ENCODE measurements at places on chromosomes 2 and 18.

DNA sequence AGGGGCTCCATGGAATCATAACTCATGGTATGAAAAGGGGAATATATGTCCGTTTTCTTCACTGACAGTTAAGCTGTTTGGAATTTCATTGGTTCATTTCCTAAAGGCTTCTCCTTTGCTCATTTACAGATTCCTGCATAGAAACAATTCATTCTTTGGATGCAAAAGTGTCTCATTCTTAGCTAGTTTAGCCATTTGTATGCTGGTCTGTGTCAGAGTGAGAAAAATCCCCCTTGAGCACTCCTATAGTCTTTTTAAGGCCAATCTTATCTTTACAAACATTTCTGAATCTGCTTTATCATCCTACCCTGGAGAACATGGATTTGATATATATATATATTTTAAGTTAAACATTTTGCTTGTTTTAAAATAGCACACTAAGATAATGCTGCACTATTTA lies 1260.9 kb upstream of the NRXN1 start:
- DNase-seq, result no peak

GRCh38 chr2:88606371-88607030 lies 20.8 kb downstream of the EIF2AK3 start:
- no peak for DNase-seq

DNA sequence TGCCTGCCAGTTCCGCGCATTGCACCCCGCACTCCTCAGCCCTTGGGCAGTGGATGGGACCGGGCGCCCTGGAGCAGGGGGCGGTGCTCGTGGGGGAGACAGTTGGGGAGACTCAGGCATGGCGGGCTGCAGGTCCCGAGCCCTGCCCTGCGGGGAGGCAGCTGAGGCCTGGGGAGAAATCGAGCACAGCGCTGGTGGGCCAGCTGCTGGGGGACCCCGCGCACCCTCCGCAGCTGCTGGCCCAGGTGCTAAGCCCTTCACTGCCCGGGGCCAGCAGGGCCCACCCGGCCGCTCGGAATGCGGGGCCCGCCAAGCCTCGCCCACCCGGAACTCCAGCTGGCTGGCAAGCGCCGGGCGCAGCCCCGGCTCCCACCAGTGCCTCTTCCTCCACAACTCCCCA lies 488.8 kb upstream of the CHST9 start:
- DNase-seq, result no peak

DNA sequence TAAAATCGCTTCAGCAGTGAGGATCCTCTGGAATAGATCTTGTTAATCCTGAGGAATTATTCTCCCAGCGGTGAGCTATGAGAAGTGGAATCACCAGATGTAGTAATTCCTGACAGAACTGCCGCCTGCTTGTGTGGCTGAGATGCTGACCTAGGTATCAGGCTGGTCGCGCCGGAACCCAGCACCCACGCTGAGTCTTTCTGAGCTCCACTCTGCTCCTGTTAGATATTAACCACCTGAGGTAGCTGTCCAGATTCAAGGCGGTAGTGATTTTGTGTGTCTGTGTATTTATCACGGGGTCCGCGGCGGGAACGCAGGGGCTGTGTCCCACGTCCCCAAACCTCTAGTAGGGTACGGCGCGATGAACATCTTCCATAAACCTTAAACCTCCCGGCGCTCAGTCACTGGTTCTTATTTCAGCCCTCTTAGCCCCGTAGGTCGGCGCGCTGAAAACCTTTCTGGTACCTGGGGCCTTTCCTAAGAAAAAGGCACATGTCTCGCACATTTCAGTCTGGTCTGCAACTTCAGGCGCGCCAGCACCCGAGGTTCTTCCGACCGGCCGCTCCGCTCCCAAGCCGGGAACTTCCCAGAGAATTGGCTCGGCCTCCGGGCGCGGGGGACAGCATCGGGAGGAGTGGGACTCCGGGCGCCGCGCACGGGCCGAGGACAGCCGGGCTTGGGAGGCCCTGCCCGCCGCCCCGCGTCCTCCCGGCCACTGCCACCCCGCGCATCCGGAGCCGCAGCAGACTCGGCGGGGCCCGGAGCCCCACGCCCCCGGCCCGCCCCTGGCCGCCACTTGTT lies 542 bp upstream of the CNNM3 start:
- DNase-seq, result no peak

DNA sequence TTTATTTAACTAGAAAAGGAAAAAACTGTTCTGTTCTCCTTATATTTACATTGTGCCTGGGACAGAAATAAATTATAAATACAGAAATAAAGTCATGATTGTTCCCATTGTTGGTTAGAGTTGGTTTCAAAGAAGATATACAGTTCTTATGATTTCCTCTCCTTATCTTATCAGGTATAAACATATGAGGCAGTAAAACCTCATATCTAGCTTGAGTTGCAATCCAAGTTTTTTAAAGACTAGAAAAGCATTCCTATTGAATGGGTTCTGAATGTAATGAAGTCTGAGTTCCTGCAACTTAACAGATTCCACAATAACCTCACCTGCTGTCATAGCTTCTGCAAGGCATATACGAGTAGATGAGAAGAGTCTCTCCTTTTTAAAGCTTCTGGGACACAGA lies 114.7 kb upstream of the CAVIN2 start:
- no peak for DNase-seq

DNA sequence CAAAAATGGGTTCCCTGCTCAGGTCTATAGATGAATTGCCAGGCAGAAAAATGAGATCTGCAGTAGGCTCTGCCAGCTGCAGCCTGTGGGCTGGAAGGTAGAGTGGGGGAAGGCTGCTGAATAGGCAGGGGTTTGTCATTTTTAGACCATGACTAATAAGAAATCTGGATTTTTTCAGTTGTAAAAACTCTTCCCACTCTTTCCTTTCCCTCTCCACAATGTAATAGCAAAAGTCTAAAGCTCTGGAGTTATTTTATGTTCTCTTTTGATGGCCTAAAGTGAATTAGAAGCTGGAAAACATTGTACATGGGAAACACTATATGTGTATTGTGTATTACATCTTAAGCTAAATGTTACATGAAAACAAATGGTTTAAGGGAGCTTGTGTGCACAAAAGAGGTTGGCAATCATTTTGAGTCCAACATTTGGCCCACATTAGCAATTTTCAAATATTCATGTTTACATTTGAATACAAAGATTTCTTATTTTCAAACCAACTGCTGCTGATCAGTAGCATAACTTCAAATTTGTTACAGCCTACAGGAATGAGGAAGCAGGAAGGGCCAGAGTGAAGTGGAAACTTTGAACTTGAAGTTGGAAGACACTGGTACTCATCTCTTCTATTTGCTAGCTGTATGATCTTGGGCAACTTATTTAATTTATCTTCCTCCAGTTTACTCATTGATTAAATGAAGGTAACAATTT lies 407.1 kb downstream of the SLC4A3 start:
- DNase-seq, result no peak

- no peak for DNase-seq
Measured at GRCh38 chr18:10258836-10259474, 195.5 kb upstream of the APCDD1 start.

DNA sequence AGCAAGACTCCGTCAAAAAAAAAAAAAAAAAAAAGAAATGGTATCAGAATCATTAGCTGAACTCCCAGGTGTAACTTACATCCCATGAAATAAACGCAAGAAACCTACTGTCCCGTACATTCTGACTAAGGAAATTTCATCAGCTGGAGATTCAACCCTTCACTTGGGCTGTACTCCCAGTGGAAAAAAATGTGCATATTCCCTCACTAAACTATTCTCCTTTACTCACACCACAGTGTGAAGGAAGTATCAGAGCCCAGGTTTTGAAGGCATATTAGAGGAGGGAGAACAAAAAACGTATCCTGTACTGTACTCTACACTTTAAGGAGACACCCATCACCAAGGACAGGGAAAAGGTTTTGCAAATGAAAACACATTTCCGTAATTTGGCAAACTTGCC lies 64.3 kb downstream of the DNER start:
- DNase-seq, result no peak

DNA sequence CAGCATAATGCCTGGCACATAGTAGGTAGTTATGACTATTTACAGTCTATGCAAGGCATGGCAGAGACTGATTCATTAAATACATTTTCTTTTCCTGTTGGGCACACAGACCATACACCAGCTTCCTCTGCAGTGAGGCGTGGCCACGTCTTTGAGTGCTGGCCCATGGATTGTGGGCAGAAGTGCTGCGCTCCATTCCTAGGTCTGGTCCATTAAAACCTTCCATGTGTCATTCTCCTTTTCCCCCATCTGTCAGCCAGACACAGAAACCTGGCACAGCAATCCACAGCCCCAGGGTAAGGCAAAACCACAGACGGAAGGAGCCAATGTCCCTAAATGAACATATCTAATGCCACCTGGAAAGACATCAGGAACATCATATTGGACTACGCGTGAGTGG lies 141.9 kb downstream of the TTC32 start:
- no peak for DNase-seq

DNA sequence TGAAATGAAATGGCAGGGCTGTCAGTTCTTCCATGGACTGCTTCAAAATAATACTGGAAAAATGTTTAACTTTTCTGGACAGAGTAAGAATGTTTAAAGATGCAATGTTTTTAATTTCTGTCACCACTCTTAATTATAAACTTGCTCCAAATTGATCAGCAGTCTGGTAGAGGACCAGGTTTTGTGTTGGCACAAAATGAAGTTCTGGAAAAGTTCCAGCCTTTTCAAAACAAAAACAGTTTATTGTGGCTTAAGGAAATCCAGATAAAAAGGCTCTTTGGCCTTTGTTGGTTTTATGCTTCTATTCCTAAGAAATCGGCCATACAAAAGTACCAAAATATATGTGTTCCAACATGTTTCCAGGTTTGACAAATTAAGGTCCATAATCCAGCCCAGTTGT lies 48.8 kb downstream of the PTRHD1 start:
- DNase-seq, result no peak

GRCh38 chr2:215728504-215729065 lies 284.8 kb downstream of the MREG start:
- DNase-seq, result no peak

DNA sequence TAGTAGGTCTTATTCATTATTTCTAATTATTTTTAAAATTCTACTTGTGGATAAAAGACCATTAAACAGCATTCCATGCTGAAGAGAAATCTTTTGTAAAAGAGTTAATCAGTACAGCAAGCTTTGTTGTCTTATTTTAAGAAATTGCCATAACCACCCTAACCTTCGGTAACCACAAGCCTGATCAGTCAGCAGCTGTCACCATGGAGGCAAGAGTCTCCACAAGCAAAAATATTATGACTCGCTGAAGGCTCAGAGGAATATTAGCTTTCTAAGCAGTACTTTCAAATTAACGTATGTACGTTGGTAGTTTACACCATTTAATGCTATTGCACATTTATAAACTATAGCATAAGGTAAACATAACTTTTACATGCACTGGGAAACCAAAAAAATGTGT lies 650.5 kb upstream of the LINC00305 start:
- no peak for DNase-seq

DNA sequence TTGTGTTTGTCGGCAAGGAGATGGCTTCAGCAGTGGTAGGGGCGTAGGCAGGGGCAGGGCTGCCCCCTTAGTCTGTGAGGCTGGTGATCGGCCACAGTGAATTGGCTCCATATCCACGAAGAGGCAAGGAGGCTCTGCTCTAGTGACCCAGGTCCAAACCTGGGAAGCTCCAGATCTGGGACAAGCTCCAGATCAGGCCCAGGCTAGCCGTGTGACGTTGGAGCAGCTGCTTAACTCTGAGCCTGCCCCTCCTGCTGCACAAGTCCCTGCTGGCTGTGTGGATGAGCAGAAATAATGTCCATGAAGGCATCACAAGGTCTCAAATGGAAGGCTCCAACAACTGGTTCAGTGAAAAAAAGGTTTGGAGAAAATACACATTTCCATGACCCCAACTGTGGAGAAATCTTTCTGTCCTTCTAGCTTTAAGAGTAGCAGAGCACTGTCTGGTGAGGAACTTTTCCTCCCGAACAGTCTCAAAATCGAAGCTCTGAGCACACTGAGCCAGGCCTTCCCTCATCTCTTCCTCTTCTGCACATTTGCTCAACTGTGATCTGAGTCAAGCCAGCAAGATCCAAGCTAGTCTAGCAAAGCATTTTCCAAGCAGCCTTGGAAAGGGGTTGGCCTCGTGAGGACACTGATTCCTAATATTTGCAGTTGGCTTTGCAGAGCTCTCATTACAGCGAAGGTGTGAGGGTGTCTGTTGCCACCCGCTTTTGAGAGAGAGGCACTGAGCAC lies 67.0 kb upstream of the TCF7L1 start:
- DNase-seq, result no peak

DNA sequence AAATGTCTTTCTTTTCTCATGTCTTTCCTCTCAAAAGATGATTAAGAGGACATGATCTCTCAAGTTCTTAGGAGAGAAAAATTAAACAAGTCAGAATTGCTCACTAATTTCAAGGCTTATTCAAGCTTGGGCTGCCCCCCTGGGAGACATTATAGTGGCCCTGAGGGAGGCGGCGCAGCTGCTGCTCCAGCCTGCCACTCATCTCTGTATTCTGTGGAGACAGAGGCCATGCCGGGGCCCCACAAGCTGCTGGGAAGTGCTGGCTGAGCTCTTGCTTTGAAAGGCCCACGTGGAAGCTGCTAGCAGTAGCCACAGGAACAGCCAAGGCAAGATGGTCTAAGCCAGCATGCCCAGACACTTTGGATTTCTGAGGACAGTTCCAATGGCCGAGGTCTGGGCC lies 267.4 kb downstream of the LNPK start:
- DNase-seq, result no peak

DNA sequence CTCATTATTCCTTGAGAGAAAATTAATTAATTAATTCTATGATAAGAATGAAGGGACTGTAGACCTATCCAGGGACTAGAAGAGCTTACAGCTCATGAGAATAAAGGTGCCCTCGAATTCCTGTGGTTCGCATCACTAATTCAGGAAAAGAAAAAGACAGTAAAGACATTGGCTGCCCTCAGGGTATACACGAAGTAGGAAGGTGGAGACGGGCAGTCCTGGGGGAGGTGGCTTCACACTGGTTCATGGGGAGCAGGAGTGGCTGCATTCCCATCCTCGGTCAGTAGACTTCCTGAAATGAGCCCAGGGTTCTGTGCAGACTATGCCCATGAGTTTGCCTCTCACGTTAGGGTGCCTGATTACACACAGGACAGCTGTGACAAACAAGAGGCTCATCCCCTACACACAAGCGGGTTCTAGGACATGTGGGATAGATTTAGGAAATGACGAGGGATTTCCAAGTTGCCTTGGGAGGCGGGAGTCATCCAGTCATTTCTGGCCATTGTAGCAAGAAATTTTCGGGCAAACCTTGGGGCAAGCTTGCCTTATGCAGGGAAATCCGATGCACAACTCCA lies 282.2 kb downstream of the CYP26B1 start:
- DNase-seq, result no peak

- DNase-seq, result no peak
Measured at GRCh38 chr2:128646691-128647090, 328.0 kb upstream of the HS6ST1 start.

- no peak for DNase-seq
Measured at GRCh38 chr2:85583667-85584353, 421 bp upstream of the VAMP5 start.

DNA sequence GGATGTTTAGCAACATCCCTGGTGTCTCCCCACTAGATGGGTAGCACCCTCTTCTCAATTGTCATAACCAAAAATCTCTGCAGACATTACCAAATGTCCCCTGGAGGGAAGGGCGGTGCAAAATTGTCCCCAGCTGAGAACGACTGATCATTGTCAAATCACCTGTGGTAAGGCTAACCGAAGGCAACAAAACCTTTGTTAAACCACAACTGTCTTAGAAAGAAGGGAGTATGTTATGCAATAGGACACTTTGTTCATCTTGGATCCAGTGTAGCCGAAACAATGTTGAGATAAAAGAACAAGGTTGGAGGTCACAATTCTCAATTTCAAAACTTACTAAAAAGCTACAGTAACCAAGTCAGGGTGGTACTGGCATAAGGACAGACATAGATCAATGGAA lies 50.3 kb upstream of the ST3GAL5 start:
- DNase-seq, result no peak

Data from activated CD8-positive, alpha-beta memory T cell treated with anti-CD3 and anti-CD28 coated beads for 1 hour (primary cell).